CD8-positive, alpha-beta T cell (primary cell): ENCODE measurements at places on chromosomes 5 and 9.

DNA sequence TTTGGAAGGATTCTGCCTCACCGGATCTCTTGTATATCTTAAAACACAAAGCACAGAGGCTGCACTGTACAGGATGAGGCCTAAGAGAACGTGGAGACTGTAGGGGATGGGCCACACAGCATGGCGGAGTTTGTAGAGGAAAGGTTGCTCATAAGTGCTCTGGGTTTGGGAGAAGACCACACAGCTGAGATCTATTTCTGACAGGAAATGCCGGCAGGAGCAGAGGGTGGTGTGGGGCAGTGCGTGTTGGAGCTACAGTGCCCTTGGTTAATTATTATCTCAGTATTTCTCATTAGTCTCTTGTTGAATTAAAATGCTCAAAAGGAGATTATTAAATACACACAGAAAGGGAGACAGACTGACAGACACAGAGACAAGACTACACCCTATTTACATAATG, 9.6 kb downstream of the PALM2AKAP2 start:
- no peak for DNase-seq

DNA sequence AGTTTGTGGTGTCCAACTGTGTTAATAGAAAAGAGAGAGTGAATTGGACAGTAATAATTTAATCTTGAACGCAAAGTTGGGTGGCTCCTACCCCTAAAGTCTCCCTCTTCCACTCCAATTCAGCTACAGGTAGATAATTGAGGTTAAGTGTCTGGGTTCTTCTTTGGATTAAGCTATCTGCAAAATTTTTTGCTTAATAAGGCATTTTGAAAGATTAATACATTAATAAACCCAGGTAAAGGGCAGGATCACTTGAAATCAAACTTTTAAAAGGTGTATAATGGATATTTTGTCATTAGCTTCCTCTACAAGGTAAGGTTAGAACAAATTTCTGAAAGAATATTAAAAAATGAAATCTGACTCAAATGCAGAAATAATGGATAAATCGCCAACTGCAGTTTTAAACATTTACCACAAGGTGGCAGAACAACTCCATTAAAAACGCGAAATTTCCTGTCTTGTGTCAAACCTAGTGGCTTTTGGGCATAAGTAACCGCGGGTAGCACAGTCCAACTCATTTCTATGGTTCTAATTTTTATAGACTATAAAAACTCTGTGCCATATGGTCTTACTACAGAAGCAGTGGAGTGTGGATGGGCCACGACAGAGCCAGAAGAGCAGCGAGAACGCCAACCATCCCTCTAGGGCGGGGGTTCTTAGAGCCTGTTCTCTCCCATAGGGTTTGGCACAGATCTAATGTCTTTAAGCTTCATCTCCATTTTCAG, 276.5 kb downstream of the ARHGEF28 start:
- no peak for DNase-seq

DNA sequence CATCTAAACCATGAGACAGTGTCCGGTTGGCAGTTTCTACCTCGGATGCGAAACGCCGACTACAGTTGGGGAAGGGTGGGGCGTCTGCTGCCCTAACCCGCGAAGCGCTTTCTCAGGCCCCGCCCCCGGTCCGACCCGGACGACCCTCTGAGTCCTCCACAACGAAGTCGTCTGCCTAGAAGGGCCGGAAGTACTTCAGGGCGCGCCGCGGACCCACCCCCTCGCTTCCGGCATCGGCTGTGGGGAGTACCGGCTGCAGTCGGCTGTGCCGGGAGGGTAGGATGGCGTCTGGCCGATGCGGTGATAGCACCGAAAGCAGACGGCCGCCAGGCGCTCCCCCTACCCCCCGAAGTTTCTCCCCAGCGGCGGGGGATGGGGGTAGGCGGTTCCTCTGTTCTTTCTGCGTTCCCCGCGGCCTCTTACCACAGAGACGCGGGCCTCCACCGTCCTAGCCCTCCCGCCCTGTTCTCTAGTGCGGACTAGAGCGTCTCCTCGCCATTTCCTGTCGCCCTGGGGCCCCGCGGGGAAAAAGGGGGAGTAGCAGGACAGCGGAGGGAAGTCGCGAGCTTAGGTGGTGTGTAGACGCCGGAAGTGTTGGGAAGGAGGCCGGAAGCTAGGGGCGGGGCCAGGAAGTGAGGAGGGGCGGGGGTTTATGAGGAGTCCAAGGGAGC, at the start of gene TRIM41:
Gene TRIM41, plus strand, starts transcription at position 224 of the 671 bp plus-strand sequence. CDS start 719 bp downstream, outside the sequence.
- peak; percentile 99 for DNase-seq

- DNase-seq, result no peak
These were observed 512.7 kb upstream of the PAPPA start for GRCh38 chr9:115640887-115641286.

DNA sequence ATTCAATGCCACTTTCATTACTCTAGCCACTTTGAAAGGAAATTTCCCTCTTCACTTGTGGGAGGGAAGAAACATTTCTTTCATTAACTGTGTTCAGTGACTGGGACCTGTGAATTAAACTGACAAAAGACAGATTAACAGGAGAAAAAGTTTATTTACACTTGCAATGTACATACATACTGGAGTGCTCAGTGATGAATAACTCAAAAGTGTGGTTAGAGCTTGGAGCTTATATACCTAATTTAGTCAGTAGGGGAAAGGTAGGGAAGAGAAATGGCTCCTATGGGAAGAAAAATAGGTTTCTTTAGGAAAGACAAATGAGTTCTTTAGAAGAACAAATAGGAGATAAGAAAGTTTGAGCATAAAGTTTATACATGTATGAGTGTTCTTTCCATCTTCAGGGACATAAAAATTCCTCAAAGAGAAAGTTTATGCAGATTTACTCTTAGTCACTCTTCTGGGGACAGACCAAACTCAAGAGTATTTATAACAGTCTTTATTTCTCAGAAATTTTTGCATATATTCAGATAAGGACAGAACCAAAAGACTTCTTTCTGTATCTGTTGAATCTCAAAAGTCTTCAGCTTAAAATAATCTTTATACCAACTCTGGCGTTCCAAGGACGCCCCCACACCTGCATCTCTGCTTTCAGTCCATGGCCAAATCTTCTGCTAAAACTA, 120.0 kb upstream of the RAI14 start:
- DNase-seq, result no peak

DNA sequence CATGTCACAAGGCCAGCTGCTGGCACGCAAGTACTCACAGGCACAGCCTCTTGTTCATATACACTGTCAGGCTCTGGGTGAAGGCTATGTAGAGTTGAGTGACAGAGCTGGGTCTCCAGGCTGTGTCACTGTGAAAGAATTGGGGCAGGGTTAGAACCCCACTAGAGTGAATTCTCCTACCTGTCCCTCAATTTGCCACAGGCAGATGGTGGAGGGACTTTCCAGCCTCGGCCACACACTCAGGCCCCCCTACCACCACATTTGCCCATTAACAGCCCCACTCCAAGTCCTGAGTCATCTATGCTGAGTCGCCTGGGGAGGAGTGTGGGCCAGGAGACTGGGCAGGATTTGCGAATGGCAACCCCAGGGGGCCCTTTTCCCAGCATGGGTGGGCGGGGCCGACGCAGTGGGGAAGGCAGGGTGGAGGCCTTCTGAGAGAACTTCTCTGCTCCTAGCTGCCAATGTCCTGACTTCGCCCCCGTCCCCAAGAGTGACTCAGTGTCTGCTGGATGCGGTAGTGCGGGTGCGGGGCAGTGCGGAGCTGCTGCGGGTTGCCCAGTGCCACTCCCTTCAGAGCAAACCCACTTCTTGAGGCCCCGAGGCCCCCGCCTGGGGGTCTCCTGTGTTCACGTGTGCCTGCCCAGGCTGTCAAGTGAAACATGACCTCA, 50.3 kb upstream of the PSD2 start:
- DNase-seq, result peak; percentile 36

GRCh38 chr9:135909371-135909770, 2.0 kb upstream of the CAMSAP1 start:
- DNase-seq, result no peak

DNA sequence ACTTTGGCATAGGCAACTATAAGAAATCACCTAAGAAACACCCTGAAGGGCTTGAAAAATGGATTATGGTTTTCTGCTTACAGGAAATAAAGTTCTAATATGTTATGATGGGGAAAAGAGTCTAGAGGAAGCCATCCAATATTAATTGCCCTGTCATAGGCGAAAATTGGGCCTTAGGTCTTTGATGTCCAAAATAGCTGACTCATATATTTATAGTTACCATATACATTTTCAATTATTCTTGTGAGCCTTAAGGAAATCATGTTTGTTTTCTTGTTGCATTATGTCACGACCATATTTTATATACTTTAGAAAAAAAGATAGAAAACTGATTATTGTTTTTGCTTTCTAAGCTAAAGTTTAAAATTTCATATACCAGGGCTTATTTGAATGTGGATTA, 509.1 kb downstream of the CDH12 start:
- DNase-seq, result no peak

DNA sequence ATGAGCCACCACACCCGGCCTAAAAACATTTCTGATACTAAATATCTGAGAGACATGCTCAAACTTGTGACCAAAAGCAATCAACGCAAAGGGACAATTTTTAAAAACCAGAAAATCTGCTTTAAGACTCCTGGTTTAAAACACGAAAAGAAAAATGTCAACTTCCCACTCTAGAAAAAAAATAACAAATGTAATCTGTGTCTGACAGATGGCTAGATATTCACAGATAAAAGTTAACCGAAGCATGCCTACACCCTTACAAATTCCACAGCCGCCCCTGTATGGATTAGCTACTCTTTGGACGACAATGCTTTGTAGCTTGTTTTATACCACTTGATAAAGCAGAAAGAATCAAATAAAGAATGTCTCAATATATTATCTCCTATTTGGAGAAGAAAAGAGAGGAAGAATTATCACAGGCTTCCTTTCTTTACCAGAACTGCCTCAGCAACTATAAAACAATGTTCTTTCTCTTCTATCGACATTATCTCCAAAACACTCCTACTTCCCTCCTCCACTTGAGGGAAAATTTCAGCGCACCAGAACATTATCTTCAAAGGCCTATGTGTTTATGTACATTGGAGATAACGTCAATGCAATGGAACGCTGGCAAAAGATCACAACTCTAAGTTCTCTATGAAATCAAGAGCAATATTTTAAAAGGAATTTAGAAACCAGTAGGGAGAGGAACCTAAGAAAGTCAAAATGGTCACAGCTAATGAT, 26.2 kb downstream of the CEMIP2 start:
- no peak for DNase-seq

- no peak for DNase-seq
These were observed 245.1 kb upstream of the ISL1 start for GRCh38 chr5:51138164-51138563.

DNA sequence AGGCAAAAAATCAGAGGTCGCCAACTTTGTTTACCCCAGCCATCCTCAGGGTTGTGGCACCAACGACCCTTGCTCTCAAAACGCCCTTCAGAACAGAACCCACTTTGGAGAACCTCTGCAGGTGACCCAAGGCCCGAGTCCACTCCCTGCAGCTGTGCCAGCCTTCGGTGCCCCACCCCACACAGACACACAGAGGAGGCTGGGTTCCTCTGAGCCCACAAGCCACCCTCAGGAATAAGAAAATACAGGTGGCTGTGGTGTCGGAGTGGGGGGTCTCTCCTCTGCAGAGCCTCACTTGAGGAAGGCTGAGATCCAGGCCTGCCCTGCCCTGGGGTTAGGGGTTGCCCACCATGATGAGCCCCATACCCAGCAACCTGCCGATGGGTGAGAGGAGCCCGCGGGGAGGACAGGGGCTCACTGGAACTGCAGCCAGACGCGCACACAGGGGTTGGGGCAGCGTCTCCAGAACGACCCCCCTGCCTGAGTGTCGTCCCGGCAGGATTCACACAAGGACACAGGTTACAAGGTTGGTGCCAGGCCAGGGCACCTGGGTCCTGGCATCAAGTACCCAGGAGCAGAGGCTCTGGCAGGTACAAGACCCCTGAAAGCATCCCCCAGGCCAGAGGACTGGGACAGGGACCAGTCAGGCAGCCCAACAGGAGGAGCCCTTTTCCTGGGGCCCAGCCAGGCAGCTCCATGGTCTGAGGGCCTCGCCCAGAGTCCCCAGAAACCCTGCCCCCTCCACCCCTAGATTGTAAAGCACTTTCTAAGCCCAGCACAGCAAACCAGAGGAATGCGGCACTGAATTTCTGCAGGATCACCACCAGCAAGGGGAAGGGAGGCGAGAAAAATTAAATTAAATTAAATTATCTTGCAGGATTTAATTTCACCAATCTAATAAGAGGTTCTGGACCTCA, 40.0 kb downstream of the NACC2 start:
- DNase-seq, result no peak

DNA sequence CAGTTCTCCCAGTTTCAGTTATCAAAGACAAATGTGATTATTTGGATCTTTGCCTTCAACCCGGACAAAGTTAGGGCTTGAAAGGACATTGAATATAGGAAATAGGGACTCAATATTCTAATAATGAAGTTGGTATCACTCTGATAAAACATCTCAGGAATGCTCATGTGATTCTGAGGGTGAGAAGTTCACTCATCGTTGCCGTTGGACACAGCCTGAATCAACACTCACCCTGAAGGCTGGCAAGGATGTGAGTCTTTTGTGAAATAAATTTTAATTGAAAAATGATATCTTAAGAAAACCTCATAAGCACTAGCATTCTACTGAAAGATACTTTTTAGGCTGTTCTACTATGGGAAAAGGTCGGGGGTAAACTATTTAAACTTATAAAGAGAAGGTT, 44.8 kb upstream of the C9orf72 start:
- DNase-seq, result no peak

DNA sequence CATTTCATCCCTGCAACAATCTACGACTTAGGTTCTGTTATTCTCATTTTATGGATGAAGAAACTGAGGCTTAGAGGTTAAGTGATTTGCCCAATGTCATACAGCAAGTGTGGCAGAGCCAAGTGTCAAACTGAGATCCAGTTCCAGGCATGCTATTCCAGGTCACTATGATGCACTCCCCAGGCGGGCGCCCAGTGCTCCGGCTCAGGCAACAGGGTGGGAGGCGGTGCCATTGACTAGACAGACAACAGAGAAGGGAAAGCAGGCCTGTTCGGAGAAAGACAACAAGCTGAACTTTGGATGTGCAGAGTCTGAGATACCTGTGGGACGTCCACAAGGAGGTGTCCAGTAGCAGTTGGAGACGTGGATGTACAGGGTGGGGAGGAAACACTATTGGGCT, 10.8 kb upstream of the DDX41 start:
- DNase-seq, result no peak

GRCh38 chr9:99368341-99369326, 146.6 kb downstream of the SEC61B start:
- DNase-seq, result no peak

DNA sequence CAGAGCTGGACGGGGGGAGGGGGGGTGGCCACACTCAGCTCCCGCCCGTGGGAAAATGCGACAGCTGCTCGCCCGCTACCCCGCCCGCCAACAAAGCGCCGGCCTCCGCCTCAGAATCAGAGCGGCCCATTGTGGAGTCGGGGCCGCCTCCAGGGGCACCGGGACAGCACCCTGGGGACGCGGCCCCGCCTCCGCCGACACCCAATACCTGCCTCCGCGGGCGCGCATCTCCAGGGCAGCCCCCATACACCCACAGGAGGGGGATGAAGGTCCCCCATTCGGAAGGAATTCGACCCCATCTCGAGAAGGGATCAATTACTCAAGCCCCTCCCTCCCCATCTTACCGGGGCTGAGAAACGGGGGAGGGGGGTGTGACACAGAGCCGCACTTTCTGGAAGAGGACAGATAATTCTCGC, 1.3 kb downstream of the NOTCH1 start:
- peak; percentile 39 for DNase-seq
